ENCODE measurements at places on chromosomes 13 and 19. TPM values are rescaled to one million over a fixed set of nuclear protein-coding genes. Genes with fewer than 3 reads are reported as not detected.

DNA sequence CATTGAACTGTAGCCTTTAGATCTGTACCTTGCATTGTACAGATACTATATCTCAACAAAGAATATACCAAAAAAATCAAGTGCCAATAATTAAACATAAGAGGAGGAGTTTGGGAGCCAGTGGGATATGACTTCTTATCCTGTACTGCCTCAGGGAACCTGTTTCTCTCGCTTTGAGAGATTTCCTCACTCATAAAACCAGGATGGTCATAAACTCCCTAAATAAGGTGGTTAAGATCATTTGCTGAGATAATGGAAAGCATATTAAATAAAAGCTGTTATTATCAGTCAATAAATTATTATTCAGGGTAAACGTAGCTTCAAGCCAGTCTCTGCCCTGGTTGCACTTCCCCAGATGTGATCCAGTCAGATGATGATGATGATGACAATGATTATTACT is 17.0 kb downstream of the OPA3 start:
- no peak for DNase-seq

Gene KLK1
- total RNA-seq: 0.32 TPM

Gene TGFBR3L
- total RNA-seq: 7.2 TPM

DNA sequence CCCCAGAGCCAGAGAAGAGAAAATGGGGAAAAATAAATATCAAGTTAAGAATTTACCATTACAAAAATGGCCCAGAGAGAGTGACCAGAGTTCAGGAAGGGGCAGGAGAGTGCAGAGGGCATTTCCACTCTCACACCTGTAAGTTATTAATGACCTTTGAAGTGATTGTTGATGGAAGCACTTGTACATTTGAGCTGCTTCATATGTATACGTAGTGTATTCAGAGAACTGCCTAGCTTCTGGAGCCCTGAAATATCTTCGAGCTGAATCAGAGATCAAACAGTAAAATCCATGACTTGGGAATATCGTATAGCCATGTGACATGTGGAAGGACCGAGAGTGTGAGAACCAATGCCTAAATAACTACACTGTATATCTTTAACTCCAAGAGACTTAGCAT is 49.2 kb upstream of the PCCA start:
- no peak for DNase-seq

DNA sequence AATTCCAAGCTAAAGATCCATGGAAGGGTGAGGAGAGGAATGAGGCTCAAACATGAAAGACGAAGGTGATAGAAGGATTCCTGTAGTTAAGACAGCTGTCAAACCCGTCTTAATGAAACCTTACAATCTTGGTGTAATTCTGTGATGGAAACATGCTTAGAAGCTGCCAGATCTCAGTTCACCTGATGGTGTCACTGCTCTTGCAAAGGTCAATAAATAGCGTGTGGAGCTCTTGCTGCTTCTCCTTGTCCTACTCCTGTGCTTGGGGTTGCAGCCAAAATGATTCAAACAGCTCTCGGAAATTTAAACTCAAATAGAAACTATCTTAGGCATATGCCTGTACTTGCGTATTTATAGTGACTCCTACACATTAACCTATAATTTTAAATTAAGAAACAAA is 1705.0 kb downstream of the OLFM4 start:
- DNase-seq: no peak

GRCh38 chr19:38888876-38889275 is 10.5 kb downstream of the SIRT2 start:
- DNase-seq: no peak

Gene VMAC
- 1.6 TPM for total RNA-seq

Gene ZNF627
- total RNA-seq: 4.9 TPM

DNA sequence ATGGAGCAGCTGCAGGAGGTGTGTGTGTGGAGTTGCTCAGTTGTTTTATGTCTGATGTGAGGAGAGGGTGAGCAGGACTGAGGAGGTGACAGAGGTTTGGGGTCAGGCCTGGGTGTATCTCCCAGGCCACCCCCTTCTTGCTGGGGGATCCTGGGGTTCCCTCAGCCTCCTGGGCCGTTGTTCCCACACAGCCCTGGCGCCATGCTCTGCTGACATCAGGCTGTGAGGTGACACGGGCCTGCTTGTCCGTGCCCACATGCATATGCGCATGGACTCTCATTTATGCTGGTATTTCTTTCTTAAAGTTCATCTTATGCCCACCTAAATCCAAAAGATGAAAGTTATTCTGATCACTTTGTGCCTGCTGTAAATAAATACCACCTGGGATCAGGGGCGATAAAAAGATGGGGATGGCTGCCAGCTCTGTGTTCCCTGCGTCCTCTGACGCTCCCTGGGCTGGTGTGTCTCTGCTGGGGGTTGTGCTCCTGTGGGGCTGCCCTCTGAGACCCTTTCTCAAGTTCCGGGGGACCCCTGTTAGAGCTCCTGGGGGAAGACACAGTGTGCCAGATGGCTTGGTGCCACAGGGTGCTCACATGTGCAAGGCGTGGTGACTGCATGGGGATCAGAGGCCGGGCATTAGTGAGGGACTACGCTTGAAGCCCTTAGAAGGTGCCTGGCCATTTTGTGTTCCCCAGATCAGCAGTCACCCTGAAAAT is 12.6 kb downstream of the NAXD start:
- DNase-seq: no peak

Gene PPP2R1A
- total RNA-seq: 338 TPM

- no peak for DNase-seq
Observed at GRCh38 chr13:27039171-27039701, 132.4 kb downstream of the USP12 start.

DNA sequence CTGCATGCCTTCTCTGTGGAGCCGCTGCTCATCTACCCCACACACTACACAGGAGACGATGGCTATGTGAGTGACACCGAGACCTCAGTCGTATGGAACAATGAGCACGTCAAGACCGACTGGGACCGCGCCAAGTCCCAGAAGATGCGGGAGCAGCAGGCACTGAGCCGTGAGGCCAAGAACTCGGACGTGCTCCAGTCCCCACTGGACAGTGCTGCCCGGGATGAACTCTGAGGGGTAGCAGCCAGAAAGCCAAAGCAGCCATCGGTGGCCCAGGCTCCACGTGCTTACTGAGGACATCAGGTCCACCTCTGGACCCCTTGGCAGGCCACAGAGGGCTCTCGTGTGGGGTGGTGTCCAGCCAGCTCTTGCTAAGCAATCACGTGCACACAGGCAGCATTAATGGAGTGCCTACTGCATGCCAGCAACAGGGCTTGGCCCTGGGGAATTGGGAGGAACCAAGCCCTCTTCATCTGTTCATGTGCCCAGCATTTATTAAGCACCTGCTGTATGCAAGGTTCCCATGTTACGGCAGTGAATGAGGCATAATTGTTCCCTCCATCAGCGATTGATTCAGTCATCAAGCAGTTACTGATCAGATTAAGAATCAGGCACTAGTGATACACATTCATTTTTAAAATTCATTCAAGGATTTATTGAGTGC is 25.9 kb downstream of the COLGALT1 start:
- DNase-seq: no peak

All from Right ventricle myocardium inferior (tissue), 1 donor.